ENCODE measurements at places on chromosomes 16 and 17.

DNA sequence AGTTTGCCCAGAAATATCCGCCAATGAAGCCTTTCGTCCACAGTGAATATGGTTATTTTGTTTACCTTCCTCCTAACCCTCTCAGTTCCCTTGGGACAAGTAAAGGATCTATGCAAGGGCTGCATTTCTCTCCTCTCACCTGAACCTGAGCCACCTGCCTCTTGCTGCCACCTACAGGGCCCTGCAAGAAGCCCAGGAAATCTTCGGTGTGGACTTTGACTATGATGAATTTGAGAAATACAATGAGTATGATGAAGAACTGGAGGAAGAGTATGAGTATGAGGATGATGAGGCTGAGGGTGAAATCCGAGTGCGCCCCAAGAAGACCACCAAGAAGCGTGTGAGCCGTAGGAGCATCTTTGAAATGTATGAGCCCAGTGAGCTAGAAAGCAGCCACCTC, 14.0 kb downstream of the SUPT6H start:
- no peak for DNase-seq

- no peak for DNase-seq
Measured at GRCh38 chr17:50212121-50212843, 10.9 kb upstream of the COL1A1 start.

GRCh38 chr16:4360538-4361021, 9.5 kb upstream of the PAM16 start:
- DNase-seq = no peak

GRCh38 chr17:65193716-65194293, 56.6 kb downstream of the RGS9 start:
- DNase-seq = no peak

DNA sequence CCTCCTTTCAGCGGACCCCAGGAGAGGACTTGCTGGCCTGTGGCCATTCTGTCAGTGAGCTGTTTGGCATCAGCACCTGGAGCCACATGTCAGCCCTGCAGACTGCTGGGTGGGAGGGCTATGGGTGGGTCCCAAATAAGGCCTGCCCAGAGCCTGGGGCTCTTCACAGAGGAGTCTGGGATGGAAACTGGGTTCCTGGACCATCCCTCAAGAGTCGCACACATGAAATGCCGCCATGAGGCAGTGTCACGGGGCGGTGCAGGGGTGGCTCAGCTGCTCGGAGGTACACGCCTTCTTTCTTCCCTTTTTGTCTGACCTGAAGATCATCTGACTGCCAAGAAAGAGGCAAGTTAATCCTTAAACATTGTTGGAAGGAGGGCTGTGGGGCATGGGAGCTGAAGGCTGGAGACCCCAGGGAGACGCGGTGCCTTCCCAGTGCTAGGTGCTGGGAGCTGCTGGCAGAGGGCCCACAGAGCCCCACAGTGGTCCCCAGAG, 14.8 kb downstream of the MPRIP start:
- DNase-seq = no peak
